ENCODE measurements at places on chromosomes 16 and 17.
A peak's percentile ranks its signal among the peaks of the same experiment; 100 is the strongest.

DNA sequence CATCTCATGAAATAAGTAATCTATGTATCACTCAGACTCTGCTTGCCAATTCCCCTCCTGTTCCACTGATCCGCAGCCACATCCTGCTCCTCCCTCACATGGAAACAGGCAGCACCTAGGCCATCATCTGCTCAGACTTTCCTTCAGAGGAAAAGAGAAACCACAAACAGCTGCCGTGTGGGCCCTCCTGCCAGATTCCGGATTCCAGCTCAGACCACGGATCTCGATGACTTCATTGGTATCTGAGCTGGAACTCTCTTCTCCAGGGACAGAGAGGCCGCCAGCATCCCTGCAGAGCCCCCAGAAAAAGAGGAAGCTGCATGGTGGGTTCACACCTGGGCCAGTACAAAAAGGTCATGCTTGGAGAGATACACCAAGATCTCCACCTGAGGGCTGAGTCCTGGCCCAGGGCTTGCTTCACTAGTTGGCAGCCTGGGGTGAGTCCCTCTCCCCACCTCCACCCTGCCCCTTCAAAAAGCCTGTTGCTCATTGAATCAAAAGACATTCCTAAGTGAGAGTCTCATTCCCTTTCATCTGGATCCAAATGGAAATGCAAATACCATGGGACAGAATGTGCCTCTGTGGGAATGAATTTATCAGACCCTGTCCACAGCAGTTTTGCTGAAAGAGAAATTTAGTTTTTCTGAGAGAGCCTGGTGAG lies 47.2 kb downstream of the HOXB1 start:
- DNase-seq = no peak

DNA sequence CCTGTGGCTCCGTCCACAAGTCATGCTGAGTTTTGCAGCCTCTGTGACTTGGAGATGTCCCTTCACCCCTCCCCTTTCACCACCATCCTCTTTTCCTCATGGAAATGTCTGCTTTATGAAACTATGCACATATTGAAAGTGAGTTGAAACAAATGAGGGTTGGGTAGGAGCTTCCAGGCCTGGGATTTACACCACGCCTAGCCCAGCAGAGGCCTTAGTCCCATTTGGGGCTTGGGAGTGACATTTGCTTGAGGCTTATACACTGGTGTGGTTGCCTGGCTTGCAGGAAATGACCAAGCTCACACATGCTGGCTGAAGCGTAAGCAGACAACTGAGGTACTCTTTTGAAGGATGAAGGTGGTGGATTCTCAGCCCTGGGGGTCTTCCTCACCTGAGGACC lies 10.5 kb upstream of the SPNS1 start:
- no peak for DNase-seq

DNA sequence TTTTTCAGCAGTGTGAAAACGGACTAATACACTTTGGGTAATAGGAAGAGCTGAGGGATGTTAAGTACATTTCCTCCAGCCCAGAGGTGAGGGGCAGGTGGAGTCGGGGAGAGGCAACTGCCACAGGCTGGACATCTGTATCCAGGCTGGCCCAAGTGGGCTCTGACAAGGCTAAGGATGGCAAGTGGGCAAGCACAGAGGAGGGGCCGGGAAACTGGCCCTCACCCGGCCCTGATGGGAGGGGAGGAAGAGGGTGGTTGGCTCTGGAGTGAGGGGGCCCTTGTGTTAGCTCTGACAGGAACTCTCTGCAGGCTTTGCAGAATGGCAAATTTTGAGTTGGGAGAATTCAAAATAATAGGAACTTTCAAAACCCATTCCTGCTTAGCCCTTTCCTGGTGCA lies 251.0 kb upstream of the TNRC6C start:
- DNase-seq = no peak

GRCh38 chr17:13734880-13735279 lies 133.2 kb upstream of the HS3ST3A1 start:
- no peak for DNase-seq

GRCh38 chr17:80002690-80003490 lies 32.8 kb downstream of the TBC1D16 start:
- no peak for DNase-seq

- no peak for DNase-seq
Measured at GRCh38 chr17:9648521-9649110, 3.3 kb downstream of the USP43 start.

DNA sequence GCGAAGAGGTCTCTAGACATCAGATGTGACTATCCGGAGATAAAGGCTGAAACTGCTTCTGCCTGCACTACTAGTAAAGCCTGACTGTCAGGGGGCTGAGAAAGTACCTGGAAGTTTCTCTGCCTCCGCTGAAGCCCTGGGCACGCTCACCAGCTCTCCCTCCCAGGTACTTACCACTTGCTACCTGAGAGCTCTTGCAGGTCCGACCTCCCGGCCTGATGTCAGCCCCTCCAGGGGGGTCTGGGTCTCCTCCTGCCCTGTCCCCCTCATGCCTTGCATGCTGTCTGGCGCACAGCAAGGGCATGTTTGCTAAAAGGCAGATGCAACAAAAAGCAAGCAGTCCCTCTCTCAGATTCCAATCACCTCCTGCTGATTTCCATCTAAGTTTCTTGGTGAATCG lies 17.4 kb downstream of the ZDHHC7 start:
- no peak for DNase-seq

DNA sequence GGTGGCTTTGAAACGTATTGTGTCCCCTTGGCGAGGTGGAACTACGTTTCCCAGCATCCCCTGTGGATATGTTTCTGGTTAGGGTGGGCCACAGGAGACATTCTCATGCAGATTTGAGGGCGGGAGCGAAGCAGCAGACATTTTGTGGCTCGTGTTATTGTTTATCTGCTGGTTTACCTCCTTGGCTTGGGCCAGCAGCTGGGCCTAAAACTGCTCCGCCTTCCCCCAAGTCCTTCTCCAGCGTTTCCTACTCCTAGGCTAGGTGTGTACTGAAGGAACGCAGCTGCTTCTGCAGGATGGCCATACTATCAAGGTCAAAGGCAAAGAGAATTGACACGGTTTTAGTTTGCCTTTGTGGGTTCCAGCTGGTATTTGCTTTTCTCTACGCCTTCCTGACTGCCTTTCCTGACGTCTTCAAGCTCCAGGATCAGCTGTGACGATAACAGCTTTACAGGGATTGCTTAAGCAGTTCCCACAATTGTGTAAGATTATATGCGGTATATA lies 17.2 kb upstream of the WSB1 start:
- no peak for DNase-seq

- DNase-seq = no peak
Measured at GRCh38 chr16:52812678-52813556, 239.8 kb downstream of the CHD9NB start.

DNA sequence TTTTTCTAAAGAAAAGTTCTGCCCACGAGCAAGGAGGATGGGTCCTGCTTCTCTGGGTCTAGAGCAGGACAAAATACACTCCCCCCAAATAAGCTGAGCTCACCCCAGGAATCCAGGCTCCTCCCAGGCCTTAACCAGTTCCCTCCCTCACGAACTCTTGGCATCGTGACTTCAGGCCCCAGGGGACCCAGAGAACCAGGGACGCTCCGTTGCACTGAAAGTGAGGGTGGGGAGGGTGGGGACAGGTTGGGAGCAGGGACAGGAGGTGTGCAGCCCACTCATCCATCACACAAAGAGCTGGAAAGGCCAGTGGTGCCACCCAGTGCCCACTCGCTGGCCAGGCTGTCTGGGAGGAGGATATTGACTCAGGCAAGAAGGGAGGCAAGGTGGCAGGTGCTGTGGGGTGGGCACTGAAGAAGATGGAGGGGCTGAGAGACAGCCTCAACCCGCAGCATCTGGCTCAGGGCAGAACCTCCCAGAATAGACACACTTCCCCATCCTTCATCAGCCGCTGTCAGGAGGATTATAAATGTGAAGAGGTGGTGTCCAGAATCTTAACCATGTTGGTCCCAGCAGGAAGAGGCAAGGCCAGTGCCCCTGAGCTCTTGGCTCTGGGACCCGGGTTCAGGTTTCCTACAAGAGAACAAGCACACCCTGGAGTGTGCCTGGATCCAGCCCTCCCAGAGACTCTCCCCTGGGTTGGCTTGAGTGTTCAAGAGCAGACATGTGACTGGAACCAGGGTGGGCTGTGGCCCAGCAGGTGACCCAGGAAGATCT lies 67.9 kb upstream of the RPL38 start:
- DNase-seq = no peak

DNA sequence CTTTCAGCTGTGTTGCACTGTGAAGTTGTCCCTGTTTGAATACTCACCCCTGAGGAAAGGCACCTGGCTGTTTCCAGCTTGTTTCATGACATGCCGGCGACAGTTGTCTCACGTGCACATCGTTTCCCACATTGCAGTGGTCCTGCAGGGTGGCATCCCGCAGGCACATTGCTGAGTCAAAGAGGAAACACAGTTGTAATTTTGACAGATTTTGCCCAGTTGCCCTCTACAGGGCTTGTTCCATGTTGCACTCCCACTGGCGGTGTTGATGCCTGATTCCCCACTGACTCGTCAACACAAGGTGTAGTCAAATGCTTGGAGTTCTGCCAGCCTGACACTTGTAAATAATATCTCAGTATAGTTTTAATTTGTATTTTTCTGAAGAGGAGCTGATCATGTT lies 23.8 kb downstream of the EPN2 start:
- DNase-seq = no peak

- no peak for DNase-seq
Measured at GRCh38 chr17:14341866-14342265, 41.0 kb downstream of the HS3ST3B1 start.

GRCh38 chr16:23408242-23408822 lies 44.7 kb downstream of the COG7 start:
- DNase-seq = no peak

GRCh38 chr16:19083670-19084069 lies 16.3 kb downstream of the COQ7 start:
- no peak for DNase-seq

- no peak for DNase-seq
Measured at GRCh38 chr17:59851439-59852375, 41.0 kb downstream of the TUBD1 start.

- no peak for DNase-seq
Measured at GRCh38 chr16:17519101-17519955, 48.6 kb upstream of the XYLT1 start.

- no peak for DNase-seq
Measured at GRCh38 chr17:53543472-53543871, 279.3 kb upstream of the KIF2B start.

DNA sequence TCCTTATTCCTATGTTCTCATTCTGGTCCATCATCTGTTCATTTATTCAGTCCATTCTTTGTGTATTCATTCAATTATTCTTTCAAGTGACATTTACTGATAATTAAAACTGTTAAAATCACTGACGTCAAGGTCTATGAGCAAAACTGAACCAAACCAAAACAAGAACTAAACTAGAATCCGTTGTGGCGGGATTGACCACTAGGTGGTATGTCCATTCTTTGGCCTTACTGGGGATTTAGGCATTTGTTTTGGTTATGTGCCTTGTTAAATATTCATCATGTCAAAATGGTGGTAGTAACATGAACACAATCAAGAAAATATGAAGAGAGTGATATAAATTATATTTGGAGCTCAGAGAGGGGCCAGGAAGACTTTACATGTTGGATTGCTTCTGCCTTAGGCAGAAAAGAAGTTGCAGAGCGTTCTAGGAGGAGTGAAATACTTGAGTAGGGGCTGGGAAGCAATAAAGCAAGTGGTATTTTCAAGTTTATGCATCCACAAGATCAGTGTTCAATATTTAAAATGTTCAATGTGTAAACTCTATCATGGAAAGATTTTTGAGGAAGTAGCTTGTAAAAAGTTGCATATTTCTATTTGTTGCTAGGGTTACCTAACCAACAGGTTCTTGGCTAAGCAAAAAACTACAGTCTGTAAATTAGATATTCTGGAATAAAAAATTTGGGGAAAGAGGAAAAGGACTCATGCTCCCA lies 129.0 kb downstream of the CDH13 start:
- DNase-seq = no peak

DNA sequence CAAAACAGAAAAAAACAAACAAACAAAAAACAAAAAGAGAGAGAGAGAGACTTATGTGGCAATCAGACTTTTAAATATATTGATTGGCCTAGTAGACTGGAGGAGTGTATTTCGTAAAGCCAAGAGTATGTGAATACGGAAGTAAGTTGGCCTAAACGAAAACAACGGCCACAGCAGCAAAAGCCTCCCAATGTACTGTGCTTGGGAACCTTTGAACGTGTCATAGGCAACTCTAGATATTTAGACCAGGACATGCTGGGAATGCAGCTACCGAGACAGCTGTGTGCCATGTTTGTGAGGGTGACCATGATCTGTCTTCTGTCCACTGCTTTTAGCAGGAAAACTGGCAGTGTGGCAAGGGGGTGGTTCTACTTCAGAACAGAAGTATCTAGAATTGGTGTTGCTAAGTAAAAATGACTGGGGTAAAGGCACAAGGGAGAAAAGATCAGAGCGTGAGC lies 7.4 kb downstream of the MAF start:
- no peak for DNase-seq

DNA sequence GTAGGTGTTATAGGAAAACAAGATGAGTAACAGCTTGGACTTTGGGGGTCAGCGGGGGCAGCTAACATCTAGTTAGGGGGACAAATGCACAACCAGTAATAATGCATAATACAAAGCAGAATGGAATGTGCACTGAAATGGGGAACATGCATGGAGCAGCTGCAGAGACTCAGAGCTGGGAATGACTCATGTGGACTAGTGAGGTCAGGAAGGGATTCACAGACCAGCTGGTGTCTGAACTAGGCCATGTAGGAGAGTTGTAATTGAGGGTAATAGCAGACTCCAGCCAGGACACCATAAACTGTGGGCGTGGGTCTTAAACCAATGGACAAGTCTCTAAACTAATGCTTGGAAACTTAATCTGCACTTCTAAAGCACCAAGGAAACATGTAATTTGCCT lies 176.8 kb upstream of the ASIC2 start:
- no peak for DNase-seq

GRCh38 chr17:50152736-50153135 lies 2.3 kb upstream of the PPP1R9B start:
- no peak for DNase-seq

- DNase-seq = no peak
Measured at GRCh38 chr16:23908790-23909189, 73.0 kb downstream of the PRKCB start.

GRCh38 chr17:49932901-49933300 lies 36.1 kb upstream of the DLX4 start:
- DNase-seq = no peak

DNA sequence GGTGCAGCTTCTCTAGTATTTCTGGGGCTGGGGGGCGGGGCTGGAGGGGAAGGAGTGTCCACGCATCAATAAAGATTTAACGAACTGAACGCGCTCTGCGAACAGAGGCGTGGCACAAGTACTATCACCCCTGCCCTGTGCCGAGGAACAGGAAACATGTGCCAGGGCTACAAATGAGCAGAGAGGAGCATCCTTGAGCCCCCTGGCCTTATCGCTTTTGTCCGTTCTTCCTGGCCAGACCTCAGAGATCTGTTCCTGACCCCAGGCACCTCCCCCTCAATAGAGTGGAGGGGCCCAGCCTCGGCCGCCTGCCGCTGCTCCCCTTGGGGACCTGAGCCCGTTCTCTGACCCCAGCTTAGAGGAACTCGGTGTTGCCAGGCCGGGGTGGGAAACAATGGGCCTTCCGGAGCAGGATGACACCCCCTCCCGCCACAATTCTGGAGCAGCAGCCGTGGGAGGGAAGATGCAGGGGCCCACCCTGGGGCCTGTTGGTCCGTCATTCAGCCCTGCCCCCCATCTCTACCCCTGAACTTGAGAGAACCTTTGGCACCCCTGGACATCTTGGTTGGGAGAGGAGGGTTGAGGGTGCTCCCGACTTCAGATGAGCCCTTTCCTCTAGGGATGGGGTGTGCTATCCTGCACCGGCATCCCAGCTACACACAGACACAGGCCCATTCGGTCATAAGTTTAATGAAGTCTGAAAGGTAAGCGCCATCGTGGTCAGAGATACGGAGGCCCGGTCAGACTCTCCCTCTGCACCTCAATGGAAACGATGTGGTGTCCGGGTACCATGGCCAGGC lies 1.1 kb downstream of the NAA38 start:
- peak; percentile 41 for DNase-seq
